Tibial artery (tissue), 4 donors: ENCODE measurements at places on chromosomes 1 and 21.

DNA sequence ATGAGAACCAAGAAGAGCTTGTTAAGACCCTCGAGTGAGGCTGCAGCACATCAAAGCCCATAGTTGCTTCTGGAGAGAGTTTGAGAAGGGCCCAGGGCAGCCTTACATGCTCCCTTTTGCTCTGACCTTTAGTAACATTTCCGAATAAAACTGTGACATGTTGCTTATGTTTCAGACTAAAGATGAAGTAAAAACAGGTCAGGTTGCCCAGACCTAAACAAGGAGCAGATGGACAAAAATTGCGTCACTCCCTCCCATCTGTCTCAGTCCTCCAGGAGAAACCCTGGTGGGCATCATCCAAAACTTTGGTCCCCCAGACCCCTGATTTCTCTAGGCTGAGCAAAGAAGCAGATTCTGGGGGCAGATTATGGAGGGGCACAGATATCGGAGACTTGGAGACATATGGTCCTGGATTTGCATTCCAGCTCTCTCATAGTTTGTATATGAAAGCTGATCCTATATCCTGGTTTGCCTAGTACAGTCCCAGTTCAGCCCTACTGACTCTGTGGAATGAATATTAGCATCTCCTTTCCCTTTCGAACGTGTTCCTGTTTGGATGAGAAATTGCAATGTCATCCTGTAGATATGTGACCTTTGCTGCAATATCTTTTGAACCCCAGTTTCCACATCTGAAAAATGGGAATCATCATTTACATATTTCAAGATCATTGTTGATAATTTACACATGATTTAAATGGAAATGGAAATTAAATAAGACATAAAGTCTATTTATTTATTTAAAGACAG lies 304.9 kb upstream of the USP24 start:
- no peak for DNase-seq

GRCh38 chr21:36466061-36466511 lies 13.8 kb downstream of the CLDN14 start:
- DNase-seq = no peak

- DNase-seq = no peak
These were observed 8.7 kb upstream of the IRF2BP2 start for GRCh38 chr1:234618737-234619049.

DNA sequence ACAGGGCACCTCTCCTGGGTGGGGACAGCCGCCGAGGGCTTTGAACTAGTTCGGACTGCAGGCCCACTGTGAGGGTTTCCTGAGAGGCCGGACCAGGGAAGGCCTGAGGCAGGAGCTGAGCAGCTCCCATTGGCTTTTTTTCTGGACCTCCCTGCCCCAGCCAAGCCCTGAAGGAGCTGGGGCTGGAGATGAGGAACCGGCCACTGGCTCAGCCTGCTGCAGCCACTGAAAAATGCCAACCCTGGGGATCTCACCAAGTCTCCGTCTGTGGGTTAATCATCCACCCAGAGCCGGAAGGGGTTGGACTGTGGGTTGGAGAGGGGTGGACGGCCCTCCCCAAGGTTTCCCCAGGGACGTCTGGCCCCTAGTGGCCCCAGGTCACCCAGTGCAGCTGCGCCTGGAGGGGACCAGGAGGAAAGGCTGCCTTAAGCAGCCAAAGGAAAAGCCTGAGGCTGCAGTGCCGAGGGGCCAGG lies 2.5 kb downstream of the VWA1 start:
- DNase-seq = no peak

DNA sequence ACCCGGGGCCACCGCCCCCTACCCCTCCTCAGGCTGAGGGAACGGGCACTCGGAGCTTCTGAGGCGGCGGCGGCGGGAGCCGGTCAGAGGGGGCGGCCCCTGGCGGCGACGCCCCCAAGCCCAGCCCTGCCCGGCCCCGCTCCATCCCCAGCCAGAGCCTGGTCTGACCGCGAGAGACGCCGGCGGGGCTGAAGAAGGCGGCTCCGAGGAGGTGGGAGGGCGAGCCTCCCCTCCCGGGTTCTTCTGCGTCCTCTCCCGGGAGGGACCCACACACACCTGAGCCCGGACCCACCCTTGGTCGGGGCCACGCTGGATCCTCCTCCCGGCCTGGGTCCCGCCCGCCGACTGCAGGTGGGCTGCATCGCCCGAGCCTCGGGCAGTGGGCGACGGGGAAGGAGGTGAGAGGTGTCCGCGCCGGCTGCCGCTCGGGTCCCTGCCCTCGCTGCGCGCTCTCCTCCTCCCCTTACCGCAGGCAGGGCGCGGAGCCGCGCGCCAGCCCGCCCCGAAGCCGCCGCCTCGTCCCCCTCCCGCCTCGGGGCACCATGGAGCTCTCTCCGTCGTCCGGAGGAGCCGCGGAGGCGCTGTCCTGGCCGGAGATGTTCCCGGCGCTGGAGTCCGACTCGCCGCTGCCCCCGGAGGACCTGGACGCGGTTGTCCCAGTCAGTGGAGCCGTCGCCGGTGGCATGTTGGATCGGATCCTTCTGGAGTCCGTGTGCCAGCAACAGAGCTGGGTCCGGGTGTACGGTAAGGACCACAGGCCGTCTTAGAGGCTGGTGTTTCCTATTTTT lies at the start of gene RASAL2:
RASAL2 (plus strand) TSS at position 154 of the 788 bp plus-strand sequence; CDS start at position 543, 389 bp downstream.
- DNase-seq = peak; percentile 58
